ENCODE measurements at places on chromosomes 16 and 17.

DNA sequence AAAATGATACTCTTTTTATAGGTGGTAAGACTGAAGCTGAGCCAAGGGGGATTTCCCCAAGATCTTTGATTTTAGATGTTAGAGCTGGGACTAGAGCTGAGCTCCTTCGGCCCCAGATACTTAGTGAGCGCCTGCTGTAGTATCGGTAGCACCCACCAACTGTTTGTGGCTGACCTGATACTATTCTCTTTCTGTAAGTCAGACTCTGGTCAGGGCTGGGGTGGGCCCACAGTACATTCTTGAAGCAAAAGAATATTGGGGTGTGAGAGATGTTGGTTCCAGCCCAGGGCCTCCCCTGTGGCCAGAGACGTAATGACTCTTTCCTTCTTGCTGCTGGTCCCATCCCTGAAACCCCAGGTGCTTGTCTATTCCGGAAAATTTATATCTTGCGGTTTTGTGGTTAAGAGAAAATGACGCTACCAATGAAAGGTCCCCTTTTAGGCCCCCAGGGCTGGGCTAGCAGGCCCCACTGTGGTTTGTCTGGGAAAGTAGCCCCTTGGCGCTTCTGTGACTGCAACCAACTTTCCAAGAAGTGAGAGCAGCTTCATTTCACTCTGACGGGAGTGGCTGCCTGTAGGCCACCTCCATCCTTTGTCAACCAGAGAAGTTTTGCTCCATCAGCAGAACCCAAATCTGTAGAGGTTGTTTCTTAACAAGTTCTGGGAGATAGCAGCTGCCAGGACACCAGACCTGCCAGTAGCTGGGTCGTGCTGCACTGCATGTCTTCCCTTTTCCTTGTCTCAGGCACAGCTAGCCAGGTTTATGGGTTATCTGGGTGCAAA lies 86.4 kb upstream of the LGALS9 start:
- peak; percentile 79 for DNase-seq

DNA sequence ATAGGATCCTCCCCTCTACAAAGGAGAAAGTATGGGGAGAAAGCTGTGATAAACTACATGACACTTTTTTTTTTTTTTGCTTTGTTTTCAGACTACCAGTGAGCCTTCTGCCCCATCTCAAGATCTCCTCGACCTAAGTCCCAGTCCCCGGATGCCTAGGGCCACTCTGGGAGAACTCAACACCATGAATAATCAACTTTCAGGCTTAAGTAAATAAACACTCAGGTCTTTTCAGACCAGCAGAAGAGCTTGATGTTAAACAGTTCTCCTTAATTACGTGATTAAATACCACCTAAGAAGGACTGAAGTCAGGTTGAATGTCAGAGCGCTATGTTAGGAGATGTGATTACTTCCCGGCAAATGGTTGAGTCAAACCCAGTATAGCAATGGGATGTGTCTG lies 31.4 kb downstream of the COX11 start:
- DNase-seq: no peak

DNA sequence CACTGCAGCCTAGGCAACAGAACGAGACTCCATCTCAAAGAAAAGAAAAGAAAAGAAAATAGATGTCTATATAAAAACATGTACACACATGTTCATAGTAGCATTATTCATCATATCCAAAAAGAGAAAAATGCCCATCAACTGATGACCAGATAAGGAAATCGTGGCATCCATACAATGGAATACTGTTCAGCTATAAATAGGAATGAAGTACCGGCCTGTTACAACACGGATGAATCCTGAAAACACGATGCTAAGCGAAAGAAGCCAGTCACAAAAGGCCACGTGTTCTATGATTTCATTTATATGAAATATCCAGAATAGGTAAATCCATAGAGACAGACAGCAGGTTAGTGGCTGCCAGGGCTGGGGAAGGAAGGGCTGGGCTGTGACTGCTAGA lies 65.8 kb downstream of the TBC1D16 start:
- no peak for DNase-seq

GRCh38 chr16:30367349-30368009 lies 2.8 kb downstream of the TBC1D10B start:
- DNase-seq: no peak

GRCh38 chr17:2075336-2076086 lies 20.6 kb downstream of the HIC1 start:
- no peak for DNase-seq

DNA sequence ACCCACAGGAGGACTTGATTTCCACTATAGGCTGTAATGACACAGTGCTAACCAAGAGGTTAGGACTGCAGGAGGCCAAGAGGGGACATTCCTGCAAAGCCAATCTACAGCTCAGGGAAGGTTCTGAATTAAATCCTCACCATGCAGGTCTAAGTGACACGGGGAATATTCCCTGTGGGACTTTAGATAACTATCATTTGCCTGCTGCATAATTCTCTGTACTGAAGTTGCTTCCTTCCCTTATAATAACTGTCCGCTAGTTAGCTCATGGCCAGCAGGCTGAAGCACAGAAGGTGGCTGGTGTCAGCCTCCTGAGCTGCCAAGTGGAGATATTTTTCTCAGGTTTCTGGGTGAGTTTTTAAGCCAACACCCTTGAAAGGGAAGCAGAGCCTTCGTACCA lies 74.6 kb upstream of the SOX9 start:
- no peak for DNase-seq

DNA sequence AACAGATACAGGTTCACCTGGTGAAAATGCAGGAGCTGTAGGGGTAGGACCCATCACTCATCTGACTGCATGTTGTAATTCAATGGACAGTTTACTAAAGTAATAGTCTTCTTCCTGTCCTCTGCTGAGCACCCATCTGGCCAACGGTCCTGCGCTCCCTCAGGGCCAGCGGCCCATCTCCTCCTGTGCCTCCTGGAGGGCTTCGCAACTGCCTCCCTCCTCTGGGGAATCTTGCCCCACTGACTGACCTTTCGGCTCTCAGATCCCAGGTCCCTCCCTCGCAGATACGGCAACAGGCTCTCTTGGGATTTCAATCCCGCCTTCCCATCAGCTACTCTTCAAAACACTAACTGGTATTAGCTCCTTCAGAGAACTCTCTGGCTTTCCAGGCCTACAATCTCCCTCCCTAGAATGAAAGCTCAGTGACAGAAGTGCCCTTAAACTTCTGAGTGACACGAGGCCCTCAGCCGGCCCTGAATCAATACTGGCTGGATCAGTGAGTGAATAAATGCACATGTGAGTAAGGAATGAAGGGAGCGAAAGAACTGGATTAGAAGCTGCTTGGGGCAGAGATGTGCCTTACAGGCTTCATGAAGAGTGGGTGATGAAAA lies 1.3 kb downstream of the PEMT start:
- DNase-seq: no peak

DNA sequence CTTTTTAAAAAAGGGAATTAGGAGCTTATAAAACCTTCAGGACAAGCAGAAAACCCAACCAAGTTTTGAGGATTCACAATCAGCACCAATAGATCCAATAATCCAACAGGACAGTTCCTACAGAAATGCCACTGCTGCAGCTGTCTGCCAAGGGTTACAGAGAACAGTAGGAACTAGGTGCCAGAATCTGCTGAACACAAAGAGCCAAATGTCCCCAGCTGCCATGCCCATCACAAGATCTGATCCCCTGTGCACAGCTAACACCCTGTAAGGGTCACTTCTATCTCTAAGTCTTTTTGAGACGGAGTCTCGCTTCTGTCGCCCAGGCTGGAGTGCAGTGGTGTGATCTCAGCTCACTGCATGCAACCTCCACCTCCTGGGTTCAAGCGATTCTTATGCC lies 262.3 kb downstream of the STX8 start:
- DNase-seq: no peak

- no peak for DNase-seq
These were observed 43.4 kb upstream of the RPH3AL start for GRCh38 chr17:395974-396373.

All from AML-193 (cell line).